ENCODE measurements at places on chromosomes 1 and 21.

DNA sequence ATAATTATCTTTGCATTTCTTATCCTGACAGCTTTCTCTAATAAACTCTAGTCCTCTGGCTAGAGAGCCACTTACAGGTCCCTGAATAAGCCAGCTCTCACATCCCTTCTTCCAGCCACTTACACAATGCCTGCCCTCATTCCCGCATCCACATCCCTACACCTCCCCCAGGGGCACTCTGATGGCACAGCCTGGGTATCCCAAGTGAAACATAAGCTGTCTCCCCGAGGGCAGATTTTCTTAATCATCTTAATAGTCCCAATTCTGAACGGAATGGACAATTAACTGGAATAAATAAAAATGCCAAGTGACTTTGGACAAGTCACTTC lies 4.9 kb downstream of the RHOC start:
- DNase-seq: no peak

DNA sequence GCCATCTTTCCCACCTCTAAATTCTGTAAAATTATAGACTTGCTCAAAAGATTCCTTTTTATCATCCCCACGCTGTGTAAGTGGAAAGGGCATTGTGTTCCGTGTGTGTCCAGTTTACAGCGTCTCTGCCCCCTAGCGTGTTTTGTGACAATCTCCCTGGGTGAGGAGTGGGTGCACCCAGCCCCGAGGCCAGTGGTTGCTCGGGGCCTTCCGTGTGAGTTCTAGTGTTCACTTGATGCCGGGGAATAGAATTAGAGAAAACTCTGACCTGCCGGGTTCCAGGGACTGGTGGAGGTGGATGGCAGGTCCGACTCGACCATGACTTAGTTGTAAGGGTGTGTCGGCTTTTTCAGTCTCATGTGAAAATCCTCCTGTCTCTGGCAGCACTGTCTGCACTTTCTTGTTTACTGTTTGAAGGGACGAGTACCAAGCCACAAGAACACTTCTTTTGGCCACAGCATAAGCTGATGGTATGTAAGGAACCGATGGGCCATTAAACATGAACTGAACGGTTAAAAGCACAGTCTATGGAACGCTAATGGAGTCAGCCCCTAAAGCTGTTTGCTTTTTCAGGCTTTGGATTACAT lies 61.9 kb downstream of the POFUT2 start:
- peak; percentile 35 for DNase-seq

GRCh38 chr1:149843431-149844041 lies 55.8 kb upstream of the BOLA1 start:
- DNase-seq: no peak

DNA sequence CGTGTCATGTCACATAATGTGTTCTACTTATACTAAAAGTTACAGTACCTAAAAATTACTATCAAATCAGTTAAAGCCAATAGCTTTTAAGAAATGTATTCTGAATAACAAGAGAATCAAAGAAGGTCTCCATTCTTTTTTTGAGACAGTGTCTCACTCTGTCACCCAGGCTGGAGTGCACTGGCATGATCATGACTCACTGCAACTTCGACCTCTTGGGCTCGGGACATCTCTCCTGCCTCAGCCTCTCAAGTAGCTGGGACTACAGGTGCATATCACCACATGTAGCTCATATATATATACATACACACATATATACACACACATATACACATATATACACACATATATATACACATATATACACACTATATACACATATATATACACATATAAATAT lies 20.1 kb downstream of the COP1 start:
- no peak for DNase-seq

DNA sequence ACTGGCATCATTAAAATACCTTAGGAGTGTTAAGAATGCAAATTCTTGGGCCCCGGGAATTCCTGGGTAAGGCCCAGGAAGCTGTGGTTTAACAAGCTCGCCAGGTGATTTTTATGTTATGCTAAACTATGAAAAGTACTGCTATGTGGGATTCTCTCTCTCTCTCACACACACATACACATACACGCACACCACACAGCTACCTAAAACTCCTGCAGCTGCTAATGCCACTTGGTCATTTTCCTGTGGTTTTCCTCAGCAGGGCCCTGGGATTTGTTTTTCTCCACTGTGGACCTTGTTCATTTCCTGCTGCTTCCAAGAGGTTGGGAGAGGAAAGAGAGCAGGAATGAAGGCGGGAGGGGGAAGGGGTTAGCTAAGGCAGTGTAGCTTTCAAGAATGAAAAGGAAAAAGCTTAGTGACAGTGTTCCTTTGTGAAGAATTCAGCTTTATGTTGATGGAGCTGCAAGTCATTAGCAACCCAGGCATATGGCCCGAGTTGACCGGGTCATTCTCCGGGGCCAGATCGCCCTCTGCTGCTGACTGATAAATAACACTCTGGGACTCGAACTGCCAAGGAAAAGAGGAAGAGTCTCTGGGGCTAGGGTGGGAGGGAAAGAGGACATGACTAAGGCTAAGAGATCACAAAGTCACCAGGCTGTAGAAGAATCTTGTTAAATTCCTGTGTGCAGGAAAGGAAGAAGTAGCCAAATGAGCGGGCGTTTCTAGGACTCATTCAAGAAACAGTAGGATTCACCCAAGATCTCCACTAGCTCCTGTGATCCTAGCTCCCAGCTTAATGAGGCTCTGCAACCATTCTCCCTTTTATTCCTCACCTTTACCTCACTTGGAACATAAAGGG lies 30.5 kb upstream of the LRIG2 start:
- peak; percentile 8 for DNase-seq

- DNase-seq: no peak
Observed at GRCh38 chr21:37507716-37508115, 141.1 kb downstream of the DYRK1A start.

DNA sequence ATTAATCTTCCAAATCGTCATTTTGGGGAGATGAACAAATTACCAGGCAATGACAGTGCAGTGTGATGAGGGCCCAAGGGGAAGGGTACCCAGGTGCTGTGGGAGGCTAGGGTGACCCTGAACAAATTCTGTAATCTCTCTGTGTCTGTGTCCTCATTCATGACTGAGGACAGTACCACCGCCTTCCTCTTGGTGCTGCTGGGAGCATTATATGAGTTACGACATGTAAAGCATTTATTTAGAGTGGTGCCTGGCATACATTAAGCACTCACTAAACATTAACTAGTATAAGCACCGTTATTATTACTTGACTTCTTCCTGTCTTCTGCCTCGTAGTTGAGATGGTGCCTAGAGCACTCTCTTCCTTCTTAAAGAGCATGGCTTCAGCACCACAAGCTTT lies 468.2 kb upstream of the VAMP3 start:
- peak; percentile 9 for DNase-seq

DNA sequence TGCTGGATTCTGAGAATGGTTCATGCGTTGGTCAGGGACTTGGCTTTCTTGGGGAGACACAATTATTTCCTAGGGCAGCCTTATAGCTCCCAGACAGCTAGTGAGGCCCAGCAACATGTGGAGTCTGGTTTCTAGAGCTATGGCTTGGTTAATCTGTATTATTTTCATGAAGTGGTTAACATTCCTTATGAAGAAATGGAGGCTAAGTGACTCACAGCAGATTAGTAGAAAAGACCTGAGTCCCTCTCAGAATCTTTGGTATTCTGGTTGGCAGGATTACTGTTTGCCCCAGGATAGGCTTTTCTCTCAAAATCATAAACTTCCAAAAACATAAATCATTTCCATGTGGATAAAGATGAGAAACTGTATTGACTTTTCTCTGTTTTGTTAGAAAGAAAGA lies 42.3 kb downstream of the DUSP10 start:
- no peak for DNase-seq
